ENCODE measurements at places on chromosomes 7 and 10.

DNA sequence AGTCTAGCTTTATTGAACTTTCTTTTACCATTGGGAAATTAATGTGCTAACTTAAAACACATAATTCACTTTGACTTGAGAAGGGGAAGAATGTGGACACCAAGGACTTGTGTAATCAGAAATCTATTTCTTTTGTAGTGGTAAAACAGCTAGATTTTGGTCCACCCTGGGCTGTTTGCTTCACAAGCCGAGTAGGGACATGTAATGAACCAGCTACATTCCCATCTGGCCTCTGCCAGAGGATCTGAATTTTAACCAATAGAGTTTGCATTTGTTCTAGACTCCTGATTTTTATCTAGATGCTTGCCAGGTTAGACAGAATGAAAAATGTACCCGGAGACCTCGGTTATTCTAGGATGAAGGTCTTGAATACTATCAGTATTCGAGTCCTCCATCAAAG, 1.9 kb downstream of the CACNB2 start:
- no peak for DNase-seq

DNA sequence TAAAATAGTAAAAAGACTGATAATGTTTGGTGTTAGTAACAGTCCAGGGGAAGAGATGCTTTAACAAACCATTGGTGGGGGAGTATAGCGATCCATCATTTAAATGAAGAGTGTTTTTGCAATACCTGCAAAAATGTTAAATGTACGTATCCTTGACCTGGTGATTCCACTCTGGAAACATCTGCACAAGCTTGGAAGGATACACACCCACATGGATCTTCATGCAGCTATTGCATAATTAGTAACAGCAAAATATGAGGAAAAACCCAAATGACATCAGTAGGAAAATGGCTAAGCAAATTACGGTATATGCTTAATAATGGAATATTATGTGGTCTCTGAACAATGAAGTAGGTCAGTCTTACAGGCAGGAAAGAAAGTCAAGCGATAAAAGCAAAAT, 20.5 kb downstream of the WNT2 start:
- DNase-seq: no peak

GRCh38 chr10:81898518-81898917, 23.5 kb downstream of the NRG3 start:
- no peak for DNase-seq

DNA sequence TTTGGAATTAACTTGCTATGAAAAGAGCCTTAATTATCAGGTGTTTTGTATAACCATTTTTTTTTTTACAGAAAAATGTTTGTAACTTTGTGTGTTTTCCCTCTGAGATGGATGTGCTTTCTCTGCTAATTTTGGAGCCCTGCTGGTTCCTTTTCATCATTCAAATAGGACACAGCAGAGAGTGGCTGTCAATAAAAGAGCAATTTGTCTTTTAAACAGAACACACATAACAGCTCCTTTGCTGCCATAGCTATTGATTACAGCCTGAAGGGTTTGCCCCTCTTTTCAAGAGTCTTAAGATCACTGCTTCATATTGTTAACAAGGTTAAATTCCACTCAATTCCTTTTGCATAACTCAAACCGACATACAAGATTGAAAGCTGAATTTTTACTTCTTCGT, 187.2 kb upstream of the MBL2 start:
- DNase-seq: no peak

GRCh38 chr10:23342213-23342884, 2.2 kb downstream of the C10orf67 start:
- DNase-seq: no peak

- DNase-seq: no peak
Measured at GRCh38 chr7:88111140-88111743, 108.6 kb downstream of the SRI start.

DNA sequence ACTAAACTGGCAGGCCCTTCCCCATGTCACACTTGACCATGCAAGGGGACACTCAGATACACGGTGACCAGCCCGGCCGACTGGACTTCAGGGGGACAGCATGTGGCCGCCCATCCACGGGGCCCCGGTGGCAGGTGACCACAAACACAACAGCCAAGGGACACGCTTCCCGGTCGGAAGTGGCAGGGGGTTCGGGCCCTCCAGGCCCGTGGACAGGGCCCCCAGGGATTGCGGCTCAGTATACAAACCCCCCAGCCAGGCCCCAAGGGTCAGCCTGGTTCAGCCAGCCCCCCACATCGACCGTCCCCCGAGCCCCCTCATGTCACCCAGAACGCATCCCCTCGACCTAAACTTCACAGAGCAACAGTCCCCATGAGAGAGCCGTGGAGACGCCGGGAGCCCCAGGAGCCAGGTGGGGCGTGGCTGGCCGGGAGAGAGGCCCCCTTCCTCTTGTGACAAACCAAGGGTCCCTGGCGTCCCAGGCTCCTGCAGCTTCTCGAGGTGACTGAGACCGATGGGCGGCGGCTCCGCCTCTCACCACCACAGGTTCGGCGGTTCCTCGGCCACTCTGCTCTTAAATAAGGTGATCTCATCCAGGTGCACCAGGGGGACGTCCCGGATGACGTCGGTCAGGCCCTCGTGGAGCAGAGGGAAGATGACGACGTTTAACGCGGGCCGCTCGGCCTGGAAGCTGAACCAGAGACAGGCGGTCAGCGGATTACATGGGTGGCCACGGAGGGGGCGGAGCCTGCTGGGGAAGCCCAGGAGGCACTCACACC, 57.8 kb upstream of the TNRC18 start:
- DNase-seq: no peak

DNA sequence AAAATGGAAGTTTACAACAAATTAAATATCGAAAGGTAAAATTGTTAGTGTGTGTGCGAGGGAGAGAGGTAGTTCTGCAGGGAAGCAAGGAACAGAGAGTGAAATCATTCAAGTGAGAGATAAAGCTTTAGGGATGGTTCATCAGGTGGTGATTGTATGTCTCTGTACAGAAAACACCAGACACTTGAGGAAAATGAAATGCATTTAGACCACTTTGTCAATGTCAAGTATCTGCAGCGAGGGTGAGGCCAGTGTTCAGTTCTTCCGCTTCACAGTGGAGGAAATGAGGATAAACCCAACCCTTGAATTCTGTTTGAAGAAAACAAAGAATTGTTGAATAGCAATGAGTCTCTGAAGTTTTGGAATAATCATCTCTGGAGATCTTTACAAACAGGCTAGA, 14.4 kb upstream of the ITGB1 start:
- no peak for DNase-seq

DNA sequence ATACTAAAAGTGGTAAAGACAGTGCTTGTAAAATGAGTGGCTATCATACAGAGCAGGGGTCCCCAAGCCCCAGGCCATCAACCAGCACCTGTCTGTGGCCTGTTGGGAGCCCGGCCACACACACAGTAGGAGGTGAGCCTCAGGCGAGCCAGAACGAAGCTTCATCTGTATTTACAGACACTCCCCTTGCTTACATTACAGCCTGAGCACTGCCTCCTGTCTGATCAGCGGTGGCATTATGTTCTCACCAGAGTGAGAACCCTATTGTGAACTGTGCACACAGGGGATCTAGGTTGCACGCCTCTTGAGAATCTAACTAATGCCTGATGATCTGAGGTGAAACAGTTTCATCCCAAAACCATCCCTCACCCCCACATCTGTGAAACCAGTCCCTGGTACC, 58.7 kb downstream of the ITGA8 start:
- DNase-seq: no peak

DNA sequence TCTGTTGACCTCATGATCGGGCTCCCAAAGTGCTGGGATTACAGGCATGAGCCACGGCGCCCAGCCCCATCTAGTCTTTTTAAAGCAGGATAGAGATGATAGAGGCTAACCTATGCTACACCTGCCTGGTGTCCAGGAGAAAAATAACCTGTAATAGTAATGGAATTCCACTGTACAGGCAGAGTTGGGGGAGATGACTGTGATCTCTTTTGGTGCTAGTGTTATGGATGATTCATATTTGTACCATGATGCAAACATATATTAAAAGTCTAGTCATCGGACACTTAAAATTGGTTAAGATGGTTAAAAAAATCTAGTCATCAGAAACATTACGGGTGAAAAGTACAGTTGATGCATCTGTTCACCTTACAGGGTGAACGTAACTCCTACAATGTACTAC, 6.1 kb upstream of the SAR1A start:
- DNase-seq: no peak

DNA sequence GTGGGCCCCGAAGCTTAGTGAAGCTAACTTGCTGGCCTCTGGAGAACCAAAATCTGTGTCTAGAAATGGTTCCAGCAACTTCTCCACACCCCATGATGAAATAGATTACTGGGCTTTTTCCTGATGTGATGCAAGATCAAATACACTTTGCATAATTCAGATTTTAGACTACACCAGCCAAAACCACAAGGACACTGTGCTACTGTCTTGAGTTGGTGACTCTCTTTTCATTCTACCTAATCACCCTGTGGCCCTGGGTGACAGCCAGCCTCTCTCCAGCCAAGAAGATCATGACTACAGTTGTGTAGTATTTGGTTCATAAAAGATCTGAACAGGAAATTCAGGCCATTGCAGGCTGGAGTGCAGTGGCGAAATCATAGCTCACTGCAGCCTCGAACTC, 22.2 kb downstream of the AZGP1 start:
- no peak for DNase-seq

DNA sequence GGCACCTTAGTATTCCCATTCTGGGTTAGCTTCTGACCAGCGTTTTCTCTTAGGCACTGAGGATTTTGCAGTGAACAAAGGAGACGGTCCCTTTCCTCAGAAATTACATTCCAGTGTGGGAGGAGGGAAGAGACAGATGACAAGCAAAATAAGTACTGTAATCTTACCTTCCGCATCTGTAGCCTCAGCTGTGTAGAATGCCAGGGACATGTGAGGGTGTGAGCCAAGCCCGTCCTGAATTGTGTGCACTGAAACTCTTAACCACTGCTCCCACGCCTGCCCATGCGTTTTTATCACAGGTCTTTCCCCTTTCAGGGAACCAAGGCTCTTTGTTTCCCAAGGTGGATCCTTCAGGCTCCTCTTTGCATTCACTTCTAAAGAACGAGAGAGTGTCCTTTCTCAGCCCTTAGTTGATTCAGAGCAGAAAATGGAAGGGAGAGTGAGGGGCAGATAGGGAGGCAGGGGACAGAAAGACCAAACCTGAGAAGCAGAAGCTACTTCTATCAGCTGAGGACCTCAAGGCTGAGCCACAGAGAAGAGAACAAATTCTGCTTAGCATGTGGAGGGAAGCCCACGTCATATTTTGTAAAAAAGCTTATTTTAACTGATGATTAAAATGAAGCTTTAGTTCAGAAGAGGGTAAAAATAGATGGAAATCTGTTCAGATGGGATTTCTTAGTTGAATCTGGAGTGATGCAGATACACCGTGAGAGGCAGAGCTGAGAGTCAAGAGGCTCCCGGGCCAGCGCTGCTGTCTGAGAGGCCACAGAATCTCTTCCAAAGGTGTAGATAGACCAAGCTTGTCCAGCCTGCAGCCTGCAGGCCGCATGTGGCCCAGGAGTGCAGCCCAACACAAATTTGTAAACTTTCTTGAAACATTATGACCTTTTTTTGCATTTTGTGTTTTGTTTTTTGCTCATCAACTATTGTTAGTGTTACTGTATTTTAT, 122.5 kb downstream of the CCNY start:
- DNase-seq: no peak

DNA sequence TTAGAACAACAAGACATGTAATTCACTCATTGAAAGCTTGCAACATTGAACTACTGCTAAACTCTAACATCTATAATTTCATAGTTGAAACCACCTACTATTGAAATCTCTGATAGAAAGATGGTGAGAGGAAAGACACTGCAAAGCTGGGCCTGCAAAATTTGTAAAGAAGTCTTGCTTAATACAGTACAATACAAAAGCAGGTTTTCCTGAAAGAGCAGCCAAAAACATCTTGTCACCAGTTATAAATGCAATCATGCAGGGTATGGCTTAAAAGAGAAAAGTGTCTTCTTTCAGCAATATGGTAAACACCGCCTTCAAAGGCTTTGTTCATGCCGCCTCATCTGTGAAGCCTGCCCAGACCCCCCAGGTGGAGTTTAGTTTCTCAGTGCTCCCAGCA, 109.2 kb downstream of the ANK3 start:
- no peak for DNase-seq

DNA sequence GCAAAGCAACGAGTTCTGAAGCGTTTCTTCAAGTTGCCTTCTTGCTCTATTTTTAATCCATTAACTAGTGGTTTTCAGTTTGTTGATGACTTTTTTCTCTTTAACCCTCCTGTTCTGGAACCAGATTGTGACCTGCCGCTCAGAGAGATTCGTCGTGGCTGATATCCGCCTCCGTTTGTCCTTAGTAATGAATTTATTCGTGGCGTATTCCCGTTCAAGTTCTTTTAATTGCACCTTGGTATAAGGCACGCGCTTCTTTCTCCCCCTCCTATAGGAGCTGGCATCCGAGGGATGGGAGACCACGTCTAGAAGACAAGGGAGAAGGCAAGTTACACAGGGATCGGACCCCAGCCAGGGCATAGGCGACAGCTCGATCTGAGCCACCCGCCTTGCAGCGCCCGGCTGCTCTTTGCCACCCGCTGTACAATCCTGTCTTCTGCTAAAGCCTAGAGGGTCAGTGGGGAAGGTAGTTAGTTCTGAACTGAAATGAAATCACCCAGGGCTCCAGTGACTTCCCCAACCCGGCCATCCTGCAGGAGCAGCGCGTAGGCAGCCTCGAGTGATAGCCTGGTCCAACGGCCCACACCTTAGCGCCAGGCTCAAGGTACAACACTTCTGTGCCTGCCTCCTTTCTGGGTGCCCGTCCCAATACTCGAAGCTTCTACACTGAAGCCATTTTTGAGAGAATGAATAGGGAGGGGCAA, 1.6 kb downstream of the HOXA13 start:
- DNase-seq: no peak

- DNase-seq: no peak
Measured at GRCh38 chr10:52217531-52217930, 96.5 kb upstream of the DKK1 start.

GRCh38 chr7:50838675-50839377, 56.1 kb upstream of the GRB10 start:
- no peak for DNase-seq

DNA sequence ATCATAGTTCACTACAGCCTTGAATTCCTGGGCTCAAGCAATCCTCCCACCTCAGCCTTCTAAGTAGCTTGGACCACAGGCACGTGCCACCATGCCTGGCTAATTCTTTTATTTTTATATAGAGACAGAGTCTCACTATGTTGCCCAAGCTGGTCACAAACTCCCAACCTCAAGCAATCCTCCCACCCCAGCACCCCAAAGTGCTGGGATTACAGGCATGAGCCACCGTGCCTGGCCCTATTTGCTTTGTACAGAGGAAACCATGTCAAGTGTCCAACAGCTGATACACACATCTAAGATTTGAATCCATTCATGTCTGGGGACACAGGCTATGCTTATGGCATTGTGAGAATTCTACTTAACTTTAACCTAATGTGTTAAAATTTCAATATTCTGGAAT, 29.9 kb upstream of the MPP7 start:
- DNase-seq: no peak
